ENCODE measurements at places on chromosomes 16 and 17.

DNA sequence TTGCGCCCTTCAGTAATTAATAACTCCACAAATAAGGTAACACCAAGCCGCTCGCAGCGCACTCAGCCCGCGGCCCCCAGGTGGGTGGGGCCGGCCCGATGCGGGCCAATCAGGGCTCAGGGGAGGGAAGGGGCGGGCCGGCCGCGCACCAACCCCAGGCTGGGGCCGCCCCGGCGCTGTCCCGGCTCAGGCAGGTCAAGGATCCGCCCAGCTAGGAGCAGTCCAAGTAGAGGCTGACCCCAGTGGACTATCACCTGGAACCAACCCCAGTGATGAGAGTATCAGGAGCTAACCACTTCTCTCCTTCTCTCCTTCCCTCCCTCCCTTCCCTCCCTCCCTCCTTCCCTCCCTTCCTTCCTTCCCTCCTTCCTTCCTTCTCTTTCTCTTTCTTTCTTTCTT, 110.8 kb downstream of the C16orf78 start:
- DNase-seq, result peak; percentile 46

GRCh38 chr17:38352245-38353085, 821 bp downstream of the SOCS7 start:
- DNase-seq, result no peak

GRCh38 chr17:65324611-65325342, 187.6 kb downstream of the RGS9 start:
- DNase-seq, result no peak

DNA sequence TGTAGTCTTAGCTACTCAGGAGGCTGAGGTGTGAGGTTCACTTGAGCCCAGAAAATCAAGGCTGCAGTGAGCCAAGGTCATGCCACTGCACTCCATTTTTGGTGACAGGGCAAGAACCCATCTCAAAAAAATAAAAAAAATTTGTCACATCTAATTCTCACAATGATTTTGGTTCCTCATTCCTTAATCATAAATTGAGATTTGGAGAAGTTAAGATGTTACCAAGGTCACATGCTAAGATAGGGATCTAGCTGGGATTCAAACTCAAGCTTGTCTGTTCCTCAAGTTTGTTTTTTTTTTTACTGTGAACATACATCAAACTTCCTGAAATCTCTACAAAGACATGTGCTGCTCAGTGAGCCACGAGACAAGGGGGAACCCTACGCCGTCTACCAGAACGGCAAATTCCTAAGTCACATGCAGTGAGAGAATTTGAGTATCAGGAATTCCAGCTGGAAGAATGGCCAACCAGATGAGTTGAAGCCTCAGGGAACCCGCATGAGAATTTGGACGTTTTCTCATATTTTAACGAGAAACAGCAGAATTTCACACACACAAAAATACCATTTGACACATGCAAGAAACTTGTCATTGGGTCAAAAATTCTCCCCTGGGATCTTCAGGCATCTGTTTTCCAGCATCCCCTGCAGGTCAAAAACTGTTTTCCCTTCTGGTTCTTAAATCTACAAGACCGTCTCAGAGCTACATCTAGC, 414.1 kb upstream of the GOT2 start:
- no peak for DNase-seq

DNA sequence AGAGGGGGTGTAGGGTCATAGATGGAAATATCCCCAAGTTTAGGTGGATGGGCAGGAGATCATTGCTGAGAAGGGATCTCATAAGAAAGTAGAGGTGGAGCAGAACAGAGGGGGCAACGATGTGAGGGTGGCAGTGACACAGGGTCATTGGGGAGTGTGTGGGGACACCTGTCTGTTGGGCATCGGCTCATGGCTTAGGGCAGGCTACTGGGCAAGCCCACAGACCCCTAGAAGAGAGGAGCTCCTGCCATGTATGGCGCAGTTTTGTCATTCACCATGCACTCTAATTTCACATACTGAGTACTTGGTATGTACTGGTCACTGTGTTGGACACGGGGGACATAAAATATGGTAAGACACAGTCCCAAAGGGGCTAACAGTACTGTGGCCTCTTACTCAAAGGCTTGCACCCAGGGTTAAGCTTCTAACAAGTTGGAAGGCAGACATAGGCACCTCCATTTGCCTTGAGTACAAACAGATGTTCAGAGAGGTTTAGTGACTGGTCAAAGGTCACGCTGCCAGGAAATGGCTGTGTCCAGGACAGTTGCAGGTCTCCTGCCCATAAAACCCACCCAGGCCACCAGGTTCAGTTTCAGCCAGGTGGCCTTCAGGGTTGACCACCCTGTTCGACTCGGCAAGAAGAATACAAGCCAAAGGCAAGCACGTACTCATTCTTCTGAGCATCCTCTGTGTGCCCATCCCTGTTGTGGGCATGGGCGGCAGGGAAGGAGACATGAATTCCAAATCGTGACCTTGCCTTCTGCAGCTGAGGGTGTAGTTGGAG, 580.2 kb downstream of the KCNJ18 start:
- no peak for DNase-seq

DNA sequence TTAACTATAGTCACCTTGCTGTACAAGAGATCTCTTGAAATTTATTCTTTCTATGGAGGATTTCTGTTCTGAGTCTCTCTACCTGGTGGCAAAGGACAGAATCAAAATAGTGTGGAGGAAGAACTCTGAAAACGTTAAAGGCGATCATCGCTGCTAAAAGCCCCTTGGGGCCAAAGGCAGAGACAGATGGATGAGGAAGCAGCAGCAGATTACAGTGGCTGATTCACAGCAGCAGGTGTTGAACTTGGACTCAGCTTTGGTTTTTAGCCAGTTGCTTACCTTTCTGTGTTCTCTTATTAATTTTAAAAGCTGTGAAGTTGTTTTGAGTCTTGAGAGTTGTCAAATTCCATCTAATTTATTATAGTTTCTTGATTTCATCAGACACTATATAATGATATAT, 956.1 kb upstream of the GOT2 start:
- no peak for DNase-seq

- DNase-seq, result no peak
These were observed 4.2 kb downstream of the SRSF2 start for GRCh38 chr17:76732734-76733617.

DNA sequence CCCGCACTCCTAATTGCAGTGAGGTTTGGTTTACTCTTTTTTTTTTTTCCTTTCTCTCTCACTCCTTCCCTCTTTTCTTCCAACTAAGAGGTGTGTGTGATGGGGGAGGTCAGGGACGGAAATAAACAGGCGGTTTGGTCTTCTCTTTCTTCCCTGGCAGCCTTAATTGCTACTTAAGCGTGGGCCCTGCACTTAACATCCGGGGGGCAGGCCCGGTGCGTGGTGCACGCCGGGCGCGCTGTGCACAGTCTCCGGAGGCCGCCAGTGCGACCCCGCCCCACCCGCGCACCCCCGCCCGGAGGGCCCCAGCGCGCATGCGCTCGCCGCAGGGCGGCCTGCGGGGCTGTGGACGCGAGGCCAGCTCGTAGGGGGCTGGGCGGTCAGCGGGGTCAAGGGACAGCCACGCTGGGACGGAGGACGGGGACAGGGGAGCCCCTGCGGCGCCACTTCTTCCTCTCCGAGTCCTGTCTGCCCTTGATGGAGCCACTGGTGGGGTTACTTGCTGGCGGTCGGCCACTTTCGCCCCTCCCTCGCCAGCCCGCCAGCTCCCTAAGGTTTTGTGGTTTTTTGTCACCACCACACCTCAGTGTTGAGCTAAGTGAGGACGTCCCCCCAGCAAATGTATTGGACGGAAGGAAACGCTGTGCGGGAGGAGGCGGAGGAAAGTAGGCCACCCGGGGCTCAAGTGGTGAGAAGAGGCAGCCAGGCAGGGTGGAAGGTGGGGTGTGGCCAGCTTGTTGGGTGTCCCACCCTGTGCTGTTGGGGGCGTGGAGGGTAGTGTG, 120.9 kb downstream of the MRM1 start:
- DNase-seq, result peak; percentile 74

DNA sequence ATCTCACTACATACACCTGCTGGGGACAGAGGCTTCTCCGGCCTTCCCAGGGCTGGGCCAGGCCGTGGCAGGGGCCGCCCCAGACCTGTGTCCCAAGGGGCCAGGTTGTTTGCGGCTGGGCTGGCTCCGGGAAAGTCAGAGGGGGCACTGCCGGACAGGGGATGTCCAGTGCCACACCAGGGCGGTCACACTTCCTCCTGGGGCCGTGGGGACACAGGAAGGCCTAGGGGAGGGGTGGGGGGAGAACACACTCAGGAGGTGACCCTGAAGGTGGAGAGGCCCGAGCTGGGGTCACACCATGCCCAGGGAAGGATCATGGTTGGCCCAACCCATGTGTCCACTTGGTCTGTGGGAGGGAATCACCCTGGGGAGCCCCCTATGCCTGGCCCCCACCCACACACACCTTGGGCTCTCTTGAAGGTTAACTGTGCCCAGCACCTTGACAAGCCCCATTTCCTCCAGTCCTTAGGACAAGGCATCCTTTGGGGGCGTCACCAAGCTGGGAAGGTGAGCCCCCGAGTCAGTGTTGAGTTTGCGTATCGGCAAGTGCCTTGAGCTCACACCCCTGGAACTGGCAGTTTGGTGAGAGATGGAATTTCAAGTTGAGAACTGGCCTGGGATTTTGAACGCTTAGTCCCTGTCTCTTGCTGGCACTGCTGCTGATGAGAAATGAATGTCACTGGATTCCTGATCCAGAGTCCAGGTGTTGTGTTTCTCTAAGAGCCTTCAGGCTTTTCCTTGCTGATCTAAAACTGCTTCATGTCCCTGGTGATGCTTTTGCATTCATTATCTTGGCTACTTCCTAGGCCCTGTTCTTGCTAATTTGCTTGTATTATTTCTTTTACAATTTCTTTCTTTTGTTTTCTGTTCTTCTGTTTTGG, 7.7 kb upstream of the ACTG1 start:
- peak; percentile 13 for DNase-seq

GRCh38 chr16:21028728-21029127, 121.9 kb downstream of the DNAH3 start:
- DNase-seq, result no peak

DNA sequence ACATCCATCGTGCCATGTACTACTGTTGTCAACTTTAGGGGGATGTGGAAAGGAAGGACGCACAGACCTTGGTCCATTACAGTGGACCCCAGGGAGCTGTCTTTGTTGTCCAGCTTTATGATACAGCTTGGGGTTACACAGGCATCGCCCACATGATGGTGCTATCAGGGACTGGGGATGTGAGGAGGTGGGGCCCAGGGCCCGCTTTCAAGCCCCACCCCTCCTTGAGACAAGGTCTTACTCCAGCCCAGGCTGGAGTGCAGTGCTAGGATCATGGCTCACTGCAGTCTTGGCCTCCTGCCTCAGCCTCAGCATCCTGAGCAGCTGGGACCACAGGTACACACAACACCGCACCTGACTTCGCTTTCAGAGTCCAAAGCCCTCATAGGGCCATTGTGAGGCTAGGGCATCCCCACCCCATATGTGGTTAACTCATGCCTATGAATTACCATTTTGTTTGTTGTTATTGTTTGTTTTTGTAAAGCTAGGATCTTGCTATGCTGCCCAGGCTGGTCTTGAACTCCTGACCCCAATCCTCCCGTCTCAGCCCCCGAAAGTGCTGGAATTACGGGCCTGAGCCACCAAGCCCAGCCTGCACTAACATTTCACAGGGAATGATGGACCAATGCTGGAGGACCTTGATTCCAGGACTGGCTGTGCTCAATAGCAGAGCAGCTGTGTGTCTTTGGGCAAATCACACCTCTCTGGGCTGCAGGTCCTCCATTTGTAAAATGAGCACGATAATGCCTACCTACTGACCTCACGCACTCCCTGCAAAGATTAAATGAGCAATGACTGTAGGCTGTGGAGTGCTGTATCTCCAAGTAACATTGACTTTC, 17.2 kb downstream of the ST3GAL2 start:
- DNase-seq, result no peak

DNA sequence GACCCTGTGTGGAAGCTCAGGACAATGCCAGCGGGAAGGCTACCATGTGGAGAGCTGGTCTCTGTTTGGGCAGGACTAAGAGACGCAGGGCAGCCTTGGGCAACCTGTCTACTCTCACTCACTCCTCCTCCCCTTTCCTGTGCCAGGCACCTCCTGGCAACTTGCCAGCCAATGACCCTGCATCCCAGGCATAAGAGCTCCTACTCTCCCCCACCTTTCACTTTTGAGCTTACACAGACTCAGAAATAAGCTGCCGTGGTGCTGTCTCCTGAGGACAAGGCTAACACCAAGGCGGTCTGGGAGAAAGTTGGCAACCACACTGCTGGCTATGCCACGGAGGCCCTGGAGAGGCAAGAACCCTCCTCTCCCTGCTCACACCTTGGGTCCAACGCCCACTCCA, 2.6 kb downstream of the HBM start:
- DNase-seq, result no peak

- DNase-seq, result no peak
These were observed 41.5 kb downstream of the TK2 start for GRCh38 chr16:66508248-66508913.

- no peak for DNase-seq
These were observed 1.4 kb downstream of the GAN start for GRCh38 chr16:81316176-81316496.

DNA sequence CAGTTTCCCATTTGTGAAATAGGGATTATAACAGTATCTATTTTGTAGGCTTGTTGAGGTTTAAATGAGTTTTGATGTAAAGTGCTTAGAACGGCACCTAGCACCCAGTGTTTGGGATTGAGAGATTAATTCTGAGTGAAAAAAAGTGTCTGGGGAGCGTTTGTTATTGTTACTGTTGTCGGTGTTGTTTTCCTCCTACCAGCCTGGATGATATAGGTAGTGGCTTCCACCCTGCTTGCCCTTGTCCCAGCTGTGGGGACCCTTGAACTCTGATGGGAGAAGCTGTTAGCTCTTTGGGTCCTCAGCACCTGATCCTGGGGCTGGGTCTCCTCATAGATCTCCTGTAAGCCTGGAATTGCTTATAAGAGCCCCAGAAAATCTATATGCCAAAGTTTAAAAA, 4.9 kb downstream of the FMNL1 start:
- no peak for DNase-seq

GRCh38 chr16:69476920-69477443, 52.6 kb downstream of the CYB5B start:
- no peak for DNase-seq

DNA sequence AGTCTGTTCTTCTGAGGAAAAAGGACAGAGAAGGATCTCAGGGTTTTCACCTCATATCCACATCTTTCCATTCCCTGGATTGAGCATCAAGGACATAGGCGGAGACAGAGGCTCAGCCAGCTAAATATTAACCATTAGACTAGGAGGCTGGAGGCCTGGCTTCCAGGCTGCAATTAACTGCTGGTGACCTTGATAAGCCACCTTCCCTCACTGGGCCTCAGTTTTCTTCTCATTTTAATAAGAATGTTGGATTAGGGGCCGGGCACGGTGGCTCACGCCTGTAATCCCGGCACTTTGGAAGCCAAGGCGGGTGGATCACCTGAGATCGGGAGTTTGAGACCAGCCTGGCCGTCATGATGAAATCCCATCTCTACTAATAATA, 25.6 kb upstream of the CNOT1 start:
- DNase-seq, result no peak

DNA sequence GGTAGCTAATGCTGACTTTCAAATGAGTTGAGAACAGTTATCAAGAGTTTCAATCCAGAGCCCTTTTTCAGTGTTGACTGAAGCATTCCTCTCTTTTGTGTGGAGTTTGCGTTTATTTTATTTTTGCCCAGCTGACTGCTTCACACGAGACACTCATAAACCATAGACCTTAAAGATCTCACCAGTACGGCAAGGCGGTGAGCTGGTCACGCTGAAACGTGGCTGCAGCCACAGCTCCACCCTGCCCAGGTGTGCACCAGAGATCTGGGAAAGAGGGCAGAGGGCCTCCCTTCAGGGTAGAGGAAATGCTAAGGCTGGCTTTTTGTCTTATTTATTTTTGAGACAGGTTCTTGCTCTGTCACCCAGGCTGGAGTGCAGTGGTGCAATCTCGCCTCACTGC, 112.2 kb downstream of the AATF start:
- no peak for DNase-seq

- DNase-seq, result no peak
These were observed 33.1 kb upstream of the AKAP1 start for GRCh38 chr17:57051886-57052361.

Measured in progenitor cell of endocrine pancreas (in vitro differentiated cells).